ENCODE measurements at places on chromosomes 5 and 9.

- DNase-seq: no peak
Measured at GRCh38 chr5:175274171-175274570, 169.8 kb downstream of the DRD1 start.

DNA sequence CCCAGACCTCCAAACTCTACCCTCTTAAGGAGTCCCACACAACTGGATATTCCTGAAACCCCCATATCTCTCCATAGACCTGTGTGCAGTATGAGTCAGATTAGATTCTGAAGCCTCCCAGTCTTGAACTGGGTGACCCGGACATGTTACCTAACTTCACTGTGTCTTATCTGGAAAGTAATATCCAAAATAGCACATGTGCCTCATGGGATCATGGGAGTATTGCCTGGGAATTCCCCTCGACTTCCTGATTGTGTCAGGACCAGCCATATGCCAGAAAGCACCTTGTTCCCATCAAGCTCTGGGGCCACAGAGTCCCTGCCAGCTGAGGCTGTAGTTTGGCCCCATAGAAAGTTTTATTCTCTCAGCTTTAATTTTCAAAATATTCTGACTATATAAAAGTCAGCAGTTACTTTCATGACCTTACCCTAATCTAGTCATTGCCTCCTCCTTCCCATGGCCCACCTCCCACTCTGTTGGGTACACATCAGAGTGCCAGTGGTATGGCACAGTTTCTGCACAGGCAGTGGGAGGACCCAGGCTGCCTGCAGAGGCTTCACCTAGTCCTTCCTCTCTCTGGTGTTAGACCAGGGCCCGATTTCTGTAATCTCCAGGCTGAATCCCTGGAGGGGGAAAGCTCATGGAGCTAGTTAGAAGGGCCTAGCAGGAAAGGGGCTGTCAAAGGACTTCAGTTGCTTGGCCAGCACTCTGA lies 19.5 kb upstream of the B4GALT1 start:
- no peak for DNase-seq

DNA sequence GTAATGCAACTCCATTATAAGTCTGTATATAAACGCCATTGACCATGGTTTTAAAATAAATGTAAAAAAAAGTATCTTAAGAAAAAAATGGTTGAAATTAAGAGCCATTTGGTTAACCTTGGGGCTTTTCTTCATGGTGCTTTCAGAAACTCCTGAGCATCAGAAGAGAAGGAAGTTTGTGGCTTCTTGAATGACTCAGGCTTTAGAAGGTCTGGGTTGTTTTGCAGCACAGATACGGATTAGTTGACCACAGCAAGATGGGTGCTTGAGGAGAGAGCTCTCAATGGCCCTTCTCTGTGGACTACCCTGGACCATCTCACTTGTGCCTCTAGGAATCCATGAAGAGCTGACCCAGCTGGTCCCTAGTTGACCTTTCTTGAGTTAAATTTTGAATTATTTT lies 189.5 kb downstream of the TMEM38B start:
- DNase-seq: no peak

GRCh38 chr5:151772029-151772845 lies 483 bp downstream of the G3BP1 start:
- peak; percentile 52 for DNase-seq

DNA sequence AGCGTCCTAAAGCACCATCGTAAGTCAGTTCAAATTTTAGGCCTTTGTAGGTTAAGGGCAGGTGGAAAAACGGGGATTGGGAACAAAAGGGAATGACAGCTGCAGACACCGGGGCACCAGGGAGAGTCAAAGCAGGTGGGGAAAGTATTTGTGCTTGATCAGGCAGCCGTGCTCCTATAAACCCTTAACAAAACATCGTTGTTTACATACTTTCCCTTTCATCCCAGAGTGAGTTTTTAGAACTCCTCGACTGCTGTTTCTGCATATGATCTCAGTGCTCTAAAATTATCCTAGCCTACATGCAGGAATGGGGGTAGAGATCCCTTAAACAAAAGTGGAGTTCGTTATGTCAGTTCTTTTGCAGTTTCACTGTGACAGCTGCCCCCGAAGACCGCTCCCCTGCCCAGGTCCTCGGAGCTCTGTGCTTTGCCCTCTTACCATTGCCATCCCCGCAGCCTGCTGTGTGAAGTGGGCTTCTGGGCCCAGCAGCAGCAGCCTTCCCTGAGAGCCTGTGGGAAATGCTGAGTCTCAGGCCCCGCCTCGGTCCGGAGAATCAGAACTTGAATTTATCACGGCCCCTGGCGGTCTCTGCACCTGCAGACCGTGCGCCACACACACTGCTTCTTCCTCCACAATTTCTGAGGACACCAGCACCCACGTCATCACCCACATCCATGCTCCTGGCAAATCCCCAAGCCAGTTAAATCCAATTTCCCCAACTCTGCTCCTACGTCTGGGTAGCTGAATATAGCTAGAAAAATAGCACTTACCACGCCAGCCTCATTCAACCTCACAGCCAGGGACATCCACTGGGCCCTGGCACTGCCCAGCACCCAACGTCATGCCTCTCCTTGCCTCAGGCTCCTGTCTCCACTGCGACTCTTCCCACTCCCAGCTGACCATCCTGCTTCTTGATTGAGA lies 86.8 kb downstream of the NSUN2 start:
- DNase-seq: peak; percentile 14

DNA sequence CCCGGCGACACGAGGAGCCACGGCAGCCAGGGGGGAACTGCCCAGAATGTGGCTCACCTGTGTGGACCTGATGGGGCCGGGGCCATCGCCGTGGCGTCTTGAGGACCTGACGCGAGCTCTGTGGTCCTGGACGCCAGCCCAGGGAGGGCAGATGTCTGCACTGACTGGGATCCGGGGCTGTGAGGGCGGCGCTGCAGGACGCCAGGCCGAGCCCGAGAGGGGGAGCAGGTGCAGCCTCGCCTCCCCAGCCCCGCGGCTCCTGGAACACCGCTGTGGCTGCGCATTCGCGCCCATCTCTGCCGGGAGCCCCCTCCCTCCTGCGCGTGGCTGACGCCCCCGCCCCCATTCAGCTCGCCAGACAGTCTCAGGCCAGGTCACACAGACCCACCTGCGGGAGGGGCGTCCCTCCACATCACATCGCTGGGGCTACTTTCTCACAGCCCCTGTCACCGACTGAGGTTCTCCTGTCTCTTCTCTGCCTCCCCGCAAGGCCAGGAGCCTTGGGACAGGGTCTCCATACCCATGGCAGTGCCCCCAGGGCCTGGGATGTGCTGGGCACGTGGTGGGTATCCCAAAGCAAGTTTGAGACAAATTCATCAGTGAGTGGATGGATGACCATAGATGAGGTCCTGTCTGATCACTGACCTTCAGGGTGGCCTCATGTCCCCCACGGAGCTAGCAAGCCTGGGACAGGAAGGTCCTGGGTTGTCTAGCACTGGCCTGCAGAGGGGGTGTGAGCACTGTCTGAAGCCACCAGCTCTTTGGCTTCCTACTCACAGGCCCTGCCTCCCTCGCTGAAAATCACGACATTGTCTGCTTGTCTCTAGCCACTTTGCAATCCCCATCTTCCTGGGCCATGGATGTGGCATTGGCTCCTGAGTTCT lies 47.3 kb downstream of the RASGEF1C start:
- DNase-seq: peak; percentile 24

- DNase-seq: no peak
Measured at GRCh38 chr5:74717596-74717995, 32.6 kb downstream of the HEXB start.

GRCh38 chr5:68436686-68437520 lies 221.3 kb downstream of the PIK3R1 start:
- DNase-seq: no peak

DNA sequence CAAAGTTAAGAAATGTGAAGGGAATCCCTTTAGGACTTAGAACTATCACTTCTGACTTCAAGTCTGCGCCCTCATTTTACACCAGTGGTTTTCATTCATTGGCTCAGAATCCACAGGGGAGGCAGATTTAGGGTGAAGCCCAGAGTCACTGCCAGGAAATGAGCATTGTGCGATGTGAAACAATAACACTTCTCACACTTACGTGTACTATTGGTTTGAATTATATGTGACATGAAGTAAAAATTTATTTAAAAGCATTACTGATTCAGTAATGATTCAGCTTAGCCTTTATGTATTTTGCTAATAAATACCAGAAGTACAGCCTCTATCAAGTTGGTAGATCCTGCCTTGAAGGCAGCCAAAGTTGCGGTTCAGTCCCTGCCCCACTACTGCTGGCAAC lies 98.6 kb downstream of the PAM start:
- DNase-seq: no peak

DNA sequence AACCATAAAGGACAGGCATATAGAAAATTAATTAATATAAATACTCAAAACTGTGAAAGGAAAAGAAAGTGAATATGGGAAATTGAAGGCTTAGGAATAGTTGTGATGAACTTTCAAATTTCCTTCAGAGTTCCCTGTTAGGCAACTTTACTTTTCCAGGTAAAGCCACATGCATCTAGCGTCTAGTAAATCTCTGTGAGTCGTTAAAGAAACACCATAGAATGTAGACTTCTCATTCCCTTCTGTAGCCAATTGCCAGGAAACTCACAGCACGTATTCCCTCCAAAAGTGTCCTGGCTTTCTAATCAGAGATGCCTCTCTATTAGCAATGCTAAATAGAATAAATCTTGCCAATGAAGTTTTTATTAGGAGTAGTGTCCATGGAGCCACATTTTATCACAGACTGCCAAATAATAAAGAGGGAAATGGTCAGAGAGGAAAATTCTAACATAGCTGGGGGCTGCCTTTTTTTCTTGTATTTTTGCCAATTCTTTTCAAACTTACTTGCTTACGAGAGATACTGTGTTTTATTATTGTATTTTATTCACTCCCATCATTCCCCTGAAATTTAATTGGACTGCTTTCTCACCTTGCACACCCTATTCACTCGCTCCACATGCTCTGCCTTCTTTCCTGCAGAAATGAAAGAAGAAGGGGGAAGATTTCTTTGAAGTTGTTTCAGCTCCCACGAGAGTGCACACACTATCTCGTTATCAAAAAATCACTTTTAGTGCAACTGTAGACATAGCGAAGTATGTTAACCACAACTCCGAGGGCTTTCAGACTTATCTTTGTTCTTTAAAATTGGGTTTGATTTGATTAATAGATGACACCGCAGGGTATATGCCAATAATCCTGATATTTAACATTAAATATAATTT lies 439.0 kb downstream of the CSNK1G3 start:
- no peak for DNase-seq

DNA sequence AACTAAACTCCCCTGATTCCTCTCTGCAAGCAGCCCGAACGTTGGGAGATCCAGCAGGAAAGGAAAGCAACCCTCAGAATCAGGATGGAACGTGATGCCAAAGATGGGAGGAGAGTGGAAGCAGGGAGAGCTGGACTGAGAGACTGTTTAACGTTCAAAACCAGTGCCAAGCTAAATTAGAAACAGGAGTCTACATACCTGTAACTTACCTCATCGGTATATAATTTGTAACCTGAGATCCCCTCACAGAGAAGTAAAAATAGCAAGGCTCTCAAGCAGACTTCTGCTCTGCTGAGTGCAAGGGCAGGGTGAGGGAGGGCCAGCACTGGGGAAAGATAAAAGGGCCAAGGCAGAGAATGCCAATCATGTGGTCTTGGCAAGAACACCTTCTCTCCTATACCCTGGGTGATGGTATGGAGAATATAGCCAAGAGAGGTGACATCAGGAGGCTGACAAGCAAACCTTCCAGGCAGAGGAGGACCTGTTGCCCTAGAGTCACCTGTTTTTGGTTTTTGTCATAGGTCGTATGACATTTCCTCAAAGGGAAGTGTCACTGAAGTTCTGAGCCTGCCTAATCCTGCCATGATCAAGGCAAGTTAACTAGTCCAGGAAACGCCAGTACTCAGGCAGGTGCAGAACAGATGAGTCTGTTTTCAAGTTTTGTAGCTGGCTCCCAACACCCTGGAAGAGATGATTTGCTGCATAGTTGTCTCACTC lies 472.0 kb downstream of the NFIB start:
- no peak for DNase-seq

Measured in SW480 (cell line).